Amygdala (tissue), 56 donors: ENCODE measurements at places on chromosomes 2 and 18.

GRCh38 chr18:55088000-55088401 is 128.7 kb upstream of the CCDC68 start:
- DNase-seq: no peak

- DNase-seq: no peak
Measured at GRCh38 chr2:10873790-10874437, 37.8 kb upstream of the KCNF1 start.

DNA sequence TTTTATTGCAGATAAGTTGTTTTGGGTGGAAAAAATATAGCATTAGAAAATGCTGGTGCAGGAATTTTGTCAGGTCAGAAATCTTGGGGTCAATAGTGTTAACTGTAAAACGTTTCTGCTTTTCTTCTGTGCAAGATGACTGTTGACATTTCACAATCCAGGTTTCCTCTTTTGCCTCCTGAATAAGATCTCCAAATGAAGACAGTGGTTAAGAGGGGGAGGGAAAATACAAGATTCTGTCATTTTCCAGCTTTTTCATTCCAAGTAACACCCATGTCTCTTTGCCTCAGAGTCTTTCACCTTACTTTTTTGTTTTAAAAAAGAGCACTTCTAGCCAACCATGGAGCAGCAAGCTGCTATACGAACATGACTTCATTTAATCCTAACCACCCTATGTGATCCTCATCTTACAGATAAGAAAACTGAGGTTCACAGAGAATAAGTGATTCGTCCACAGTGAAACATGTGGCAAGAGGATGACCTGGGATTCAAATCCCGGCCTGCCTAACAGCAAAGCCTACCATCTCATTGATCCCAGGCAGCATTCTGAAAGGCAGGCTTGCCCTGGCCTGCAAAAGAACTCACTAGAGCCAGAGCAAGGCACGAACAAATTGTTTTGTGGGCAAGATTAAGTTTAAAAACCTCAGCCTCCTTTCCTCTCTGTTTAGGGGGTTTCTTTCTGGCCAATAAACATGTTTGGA is 3.0 kb downstream of the PLEK start:
- no peak for DNase-seq

GRCh38 chr2:204483608-204484081 is 61.6 kb upstream of the PARD3B start:
- no peak for DNase-seq

- no peak for DNase-seq
Measured at GRCh38 chr18:54777118-54777791, 51.0 kb upstream of the RAB27B start.

DNA sequence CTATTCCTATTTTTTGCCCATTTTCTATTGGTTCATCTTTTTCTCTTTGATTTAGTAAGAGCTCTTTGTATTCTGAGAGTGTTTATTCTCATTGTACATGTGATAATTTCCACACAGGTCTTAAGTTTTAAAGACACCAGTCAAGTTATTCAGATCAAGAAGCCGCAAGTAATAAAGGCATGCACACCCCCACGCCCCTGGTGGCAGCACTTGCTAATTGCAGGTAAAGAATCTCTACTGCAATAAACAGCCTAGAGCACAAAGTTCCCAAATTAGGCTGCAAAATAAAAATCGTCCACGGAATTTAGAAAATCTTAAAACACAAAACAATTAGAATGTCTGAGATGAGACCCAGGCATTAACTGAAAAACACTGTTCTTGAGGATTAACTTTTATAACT is 45.2 kb downstream of the ST3GAL5 start:
- DNase-seq: no peak

DNA sequence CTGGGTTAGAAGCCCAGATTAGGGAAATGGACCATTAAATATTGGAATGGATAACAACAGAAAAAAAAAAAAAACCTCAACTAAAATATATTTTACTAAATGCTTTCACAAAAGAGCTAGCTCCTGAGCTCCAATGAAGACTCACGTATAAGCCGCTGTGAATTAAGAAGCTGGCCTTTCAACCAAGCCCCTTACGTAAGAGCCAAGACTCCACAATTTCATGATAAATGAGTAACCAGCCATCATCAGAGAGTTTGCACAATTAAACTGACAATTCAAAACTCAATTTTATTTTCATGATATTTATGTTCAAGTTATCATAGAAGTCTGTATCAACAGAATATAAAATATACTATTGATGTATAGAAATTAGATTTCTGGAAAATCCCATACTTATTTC is 70.7 kb upstream of the HNRNPA3 start:
- no peak for DNase-seq

- DNase-seq: no peak
Measured at GRCh38 chr2:127942002-127942401, 56.2 kb upstream of the AMMECR1L start.

DNA sequence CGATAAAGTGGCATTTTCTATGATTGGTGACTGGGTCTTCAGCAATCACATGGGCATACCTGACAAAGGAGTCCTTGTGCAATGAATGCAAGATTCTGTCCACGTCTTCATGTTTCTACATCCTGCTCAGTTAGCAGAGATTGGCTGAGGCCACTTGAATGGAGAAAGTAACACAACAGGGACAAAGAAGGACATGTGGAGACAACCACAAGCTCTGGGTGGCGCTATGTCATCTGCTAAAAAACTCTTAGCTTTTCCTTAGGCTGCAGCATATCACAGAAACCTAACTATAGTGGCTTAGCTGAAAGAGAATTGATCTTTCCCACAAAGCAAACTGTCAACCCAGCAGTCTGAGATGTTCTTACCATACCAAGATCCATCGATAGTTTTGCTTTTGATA is 1109.7 kb downstream of the SOCS6 start:
- peak; percentile 4 for DNase-seq

- DNase-seq: no peak
Measured at GRCh38 chr2:9655441-9656269, 24.9 kb upstream of the YWHAQ start.

- no peak for DNase-seq
Measured at GRCh38 chr2:200300638-200301314, 5.7 kb upstream of the SPATS2L start.

- DNase-seq: no peak
Measured at GRCh38 chr2:102063941-102064678, 72.3 kb downstream of the IL1R2 start.

DNA sequence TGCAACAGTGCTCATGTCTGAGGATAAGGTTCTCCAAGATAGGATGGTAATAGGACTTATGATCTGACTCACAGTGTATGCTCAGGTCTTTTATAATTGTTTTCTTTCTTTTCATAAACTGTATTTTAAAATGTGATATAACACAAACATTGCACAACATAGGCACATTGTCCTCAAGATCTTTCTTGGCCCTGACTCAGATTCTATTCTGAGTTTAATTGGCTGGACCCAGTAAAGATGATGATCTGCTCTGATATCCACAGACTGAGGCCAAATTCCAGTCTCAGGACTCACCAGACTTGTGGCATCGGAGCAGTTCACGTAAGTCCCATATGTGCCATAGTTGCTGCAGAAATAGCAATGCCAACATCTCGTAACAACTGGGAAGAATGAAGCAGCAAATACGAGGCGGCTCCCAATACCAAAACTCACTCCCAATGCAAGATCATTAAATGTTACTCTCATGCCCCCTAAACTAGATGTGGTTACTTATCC is 448.9 kb upstream of the SLC14A2 start:
- DNase-seq: no peak

DNA sequence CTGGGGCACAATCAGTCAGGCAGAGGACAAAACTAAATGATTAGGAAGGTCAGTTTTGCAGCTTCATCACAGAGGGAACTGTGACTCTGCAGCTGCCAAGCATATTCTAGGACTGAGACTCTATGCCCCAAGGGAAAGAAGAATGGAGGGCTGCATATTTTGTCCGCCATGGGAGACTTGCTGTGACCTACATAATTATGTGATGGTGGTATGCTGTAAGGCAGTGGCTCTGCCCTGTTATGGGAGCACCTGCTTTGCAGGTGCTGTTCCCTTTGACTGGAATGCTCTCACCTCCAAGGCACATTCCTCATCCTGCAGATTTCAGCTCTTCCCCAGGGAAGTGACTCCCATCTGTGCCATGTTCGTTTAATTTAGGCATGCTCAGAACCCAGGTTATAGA is 261.9 kb upstream of the EPHA4 start:
- no peak for DNase-seq

DNA sequence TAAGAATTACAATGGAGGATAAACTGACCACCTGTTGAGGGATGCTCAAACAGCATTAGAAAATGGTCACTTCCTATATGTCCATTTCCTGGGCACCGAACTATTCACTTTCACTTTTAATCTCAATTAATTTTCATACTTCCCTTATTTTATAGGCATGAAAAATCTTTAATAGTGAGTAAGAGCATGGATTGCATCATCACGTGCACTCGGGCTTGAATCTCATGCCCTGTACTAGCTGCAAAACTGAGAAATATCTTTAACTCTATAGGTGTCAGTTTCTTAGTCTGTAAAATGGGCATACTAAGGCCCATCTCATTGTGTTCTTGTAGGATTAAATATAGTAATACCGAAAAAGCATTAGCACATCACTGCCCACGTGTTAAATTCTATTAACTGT is 183.9 kb upstream of the FIGN start:
- no peak for DNase-seq

GRCh38 chr2:148978026-148978685 is 60.3 kb upstream of the LYPD6B start:
- peak; percentile 7 for DNase-seq

DNA sequence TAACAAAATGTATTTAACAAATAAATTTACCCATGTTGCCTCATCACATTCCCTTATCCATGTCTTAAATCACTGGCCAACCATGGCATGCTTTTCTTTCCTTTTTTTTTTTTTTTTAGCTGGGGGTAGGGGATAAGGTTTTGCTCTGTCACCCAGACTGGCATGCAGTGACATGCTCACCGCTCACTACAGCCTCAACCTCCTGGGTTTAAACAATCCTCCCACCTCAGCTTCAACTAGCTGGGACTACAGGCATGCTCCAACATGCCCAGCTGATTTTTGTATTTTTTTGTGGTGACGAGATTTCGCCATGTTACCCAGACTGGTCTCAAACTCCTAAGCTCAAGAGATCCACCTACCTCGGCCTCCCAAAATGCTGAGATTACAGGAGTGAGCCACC is 266.4 kb downstream of the THSD7B start:
- no peak for DNase-seq

- DNase-seq: no peak
Measured at GRCh38 chr2:55874338-55874737, 49.2 kb downstream of the EFEMP1 start.

DNA sequence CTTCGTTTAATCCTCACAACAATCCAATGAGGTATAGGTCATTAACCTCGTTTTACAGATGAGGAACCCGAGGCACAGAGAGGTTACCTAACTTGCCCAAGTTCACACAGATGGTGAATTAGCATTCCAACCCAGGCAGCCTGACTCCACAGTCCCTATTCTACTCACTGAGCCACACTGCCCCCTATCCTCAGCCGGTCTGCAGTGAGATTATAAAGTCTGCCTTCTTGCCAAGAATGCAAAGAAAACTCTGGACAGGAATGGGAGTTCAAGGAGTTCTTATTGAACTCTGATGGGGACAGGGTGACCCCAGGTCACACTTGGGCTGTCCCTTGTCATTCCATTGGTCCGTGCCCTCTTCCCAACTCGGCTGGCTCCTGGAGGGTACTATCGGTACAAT is 118.1 kb upstream of the MSH6 start:
- DNase-seq: no peak

DNA sequence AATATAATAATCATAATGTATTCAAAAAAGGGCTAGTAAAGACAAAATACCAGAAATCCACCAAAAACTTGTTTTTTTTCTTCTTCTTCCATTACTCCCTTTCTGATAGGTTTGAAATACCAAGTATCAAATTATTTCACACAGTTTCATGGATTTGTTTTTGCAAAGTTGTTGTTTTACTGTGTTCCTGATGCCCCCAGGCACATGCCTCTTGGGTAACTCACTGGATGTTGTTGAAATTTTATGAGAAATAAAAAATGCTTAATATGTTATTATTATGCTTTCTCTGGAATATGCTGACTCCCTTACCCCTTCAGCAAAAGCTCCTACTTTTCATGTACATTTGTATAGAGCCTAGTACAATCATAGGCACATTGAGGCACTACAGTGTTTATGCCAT is 419.6 kb downstream of the NRXN1 start:
- no peak for DNase-seq

GRCh38 chr18:3036108-3036507 is 23.2 kb upstream of the LPIN2 start:
- no peak for DNase-seq

DNA sequence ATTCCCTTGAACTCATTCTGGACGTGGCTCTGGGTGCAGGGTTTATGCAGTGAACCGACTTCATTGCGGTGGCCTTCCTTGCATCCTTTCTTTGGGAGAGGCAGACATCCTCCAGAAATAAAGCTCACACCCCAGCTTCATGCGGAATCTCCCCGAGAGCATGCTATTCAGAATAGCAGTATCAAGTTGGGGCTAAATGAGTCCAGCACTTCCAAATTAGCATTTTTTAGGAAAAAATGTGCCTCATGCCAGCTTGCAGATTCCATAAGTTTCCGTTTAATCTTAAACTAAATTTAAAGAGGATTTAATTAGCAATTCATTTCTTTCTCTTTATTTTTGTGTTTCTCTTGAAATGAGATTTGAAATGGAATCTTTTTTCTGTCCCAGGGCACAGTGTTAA is 107.4 kb upstream of the HDAC4 start:
- DNase-seq: no peak

- DNase-seq: no peak
Measured at GRCh38 chr2:130966775-130967490, 126.3 kb downstream of the FAM168B start.

GRCh38 chr2:173027181-173028128 is 48.2 kb upstream of the MAP3K20 start:
- DNase-seq: peak; percentile 74

GRCh38 chr2:237968048-237968862 is 1.4 kb downstream of the UBE2F start:
- peak; percentile 29 for DNase-seq

- DNase-seq: no peak
Measured at GRCh38 chr2:148819019-148819585, 55.9 kb upstream of the KIF5C start.

DNA sequence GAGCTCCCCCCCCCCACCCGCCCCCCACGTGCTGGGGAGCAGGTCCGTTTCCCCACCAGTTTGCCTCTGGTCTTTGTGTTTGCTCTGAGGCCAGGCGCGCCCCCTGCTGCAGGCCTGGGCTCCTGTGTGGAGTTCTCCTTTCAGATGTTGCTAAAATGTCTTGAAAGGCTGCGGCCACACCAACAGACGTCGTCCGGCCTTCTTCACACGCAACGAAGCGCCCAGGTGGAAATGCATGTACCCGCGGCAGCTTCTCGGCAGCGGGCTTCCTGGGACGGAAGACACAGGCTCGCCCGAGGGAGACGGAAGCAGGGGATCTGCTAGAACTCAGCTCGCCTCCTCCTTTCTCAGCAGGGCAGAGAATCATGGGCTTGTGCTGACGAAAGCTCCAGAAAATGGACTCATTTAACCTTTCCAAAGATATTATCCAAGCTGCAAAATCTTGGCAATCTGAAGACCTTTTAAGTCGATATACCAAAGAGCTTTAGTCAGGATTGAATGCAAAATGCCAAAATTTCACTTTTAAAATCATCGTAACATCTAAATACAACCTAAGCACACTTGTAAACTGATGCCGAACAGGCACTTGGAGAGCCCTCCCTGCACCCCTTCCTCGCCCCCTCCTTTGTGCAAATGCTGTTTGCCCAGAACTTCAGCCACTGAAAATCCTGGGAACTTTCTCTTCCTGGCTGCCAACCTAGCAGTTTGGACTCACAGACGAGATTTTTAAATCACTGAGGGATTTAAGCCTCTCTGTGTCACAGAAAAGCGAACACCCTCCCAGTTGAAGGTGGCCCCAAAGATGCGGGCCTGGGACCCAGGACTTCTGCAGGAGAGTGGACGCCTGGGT is 125.5 kb upstream of the ZNF516 start:
- peak; percentile 42 for DNase-seq

GRCh38 chr2:86301009-86301408 is 36.4 kb downstream of the REEP1 start:
- DNase-seq: no peak
